ENCODE measurements at places on chromosomes 7 and 10.

GRCh38 chr10:6400821-6401465 is 179.1 kb downstream of the PRKCQ start:
- DNase-seq, result no peak

DNA sequence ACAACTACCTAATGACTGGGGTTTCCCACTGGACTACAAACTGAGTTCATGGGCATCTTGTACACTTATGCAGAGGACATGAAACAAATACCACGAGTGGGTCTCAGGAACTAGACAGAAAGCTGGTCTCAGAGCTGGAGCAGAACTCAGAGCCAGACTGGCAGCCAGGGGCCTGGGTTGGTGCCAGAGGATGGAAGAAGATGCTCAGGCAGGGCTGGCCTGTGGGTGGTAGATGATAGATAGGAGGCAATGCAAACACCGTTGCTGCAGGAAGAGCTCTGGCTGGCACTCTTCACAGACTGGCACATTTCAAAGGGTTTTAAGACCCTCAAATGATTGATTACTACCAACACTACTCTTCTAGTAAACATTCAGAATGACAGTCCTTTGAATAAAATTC is 28.8 kb downstream of the ENO4 start:
- no peak for DNase-seq

GRCh38 chr7:11776039-11776438 is 56.0 kb downstream of the THSD7A start:
- no peak for DNase-seq

GRCh38 chr7:29105752-29106668 is 40.3 kb downstream of the CPVL start:
- DNase-seq, result peak; percentile 44

- no peak for DNase-seq
These were observed 14.6 kb downstream of the C10orf71 start for GRCh38 chr10:49313501-49314070.

GRCh38 chr10:111934931-111935330 is 248.6 kb downstream of the GPAM start:
- no peak for DNase-seq

Measured in NCI-H1930 (cell line).